Stimulated activated memory B cell treated with anti-CD40 and anti-IgM and Interleukin-4, amounts not matched to agents 10 μg/mL and 1 μg/mL and 100 μg/mL, for 72 hours (primary cell): ENCODE measurements at places on chromosomes 4 and X.

DNA sequence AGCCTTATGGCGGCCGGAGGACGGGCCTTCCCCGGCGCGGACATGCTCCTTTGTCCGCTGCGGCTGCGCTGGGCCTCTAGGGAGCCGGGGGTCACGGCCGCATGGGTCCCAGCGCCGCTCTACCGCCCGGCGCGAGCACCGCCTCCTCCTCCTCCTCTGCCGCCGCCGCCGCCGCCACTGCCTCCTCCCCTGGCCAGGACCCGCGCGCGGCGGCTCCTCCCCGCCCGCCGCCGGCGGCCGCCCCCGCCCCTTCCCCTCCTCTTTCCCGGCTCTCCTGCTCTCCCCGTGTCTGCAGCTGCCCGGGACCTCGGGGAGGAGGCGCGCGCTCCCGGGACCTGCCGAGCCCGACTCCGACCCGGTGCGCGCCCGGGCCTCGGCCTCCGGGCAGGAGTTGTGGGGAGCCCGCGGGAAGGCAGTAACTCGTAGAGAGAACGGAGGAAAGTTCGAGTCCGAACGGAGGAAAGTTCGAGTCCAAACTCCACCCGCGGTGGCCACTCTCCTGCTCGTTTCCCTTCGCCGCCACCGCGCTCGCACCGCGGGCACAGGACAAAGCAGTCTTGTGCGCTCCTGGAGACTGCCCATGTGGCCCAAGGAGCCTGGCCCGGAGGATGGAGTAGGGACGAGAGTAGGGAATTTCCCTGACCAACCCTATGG lies at the start of gene ADGRA3:
Gene ADGRA3 (minus strand): TSS at position 179 of the 654 bp plus-strand sequence. CDS start 282 bp downstream, outside the sequence.
- peak; percentile 53 for ATAC-seq

DNA sequence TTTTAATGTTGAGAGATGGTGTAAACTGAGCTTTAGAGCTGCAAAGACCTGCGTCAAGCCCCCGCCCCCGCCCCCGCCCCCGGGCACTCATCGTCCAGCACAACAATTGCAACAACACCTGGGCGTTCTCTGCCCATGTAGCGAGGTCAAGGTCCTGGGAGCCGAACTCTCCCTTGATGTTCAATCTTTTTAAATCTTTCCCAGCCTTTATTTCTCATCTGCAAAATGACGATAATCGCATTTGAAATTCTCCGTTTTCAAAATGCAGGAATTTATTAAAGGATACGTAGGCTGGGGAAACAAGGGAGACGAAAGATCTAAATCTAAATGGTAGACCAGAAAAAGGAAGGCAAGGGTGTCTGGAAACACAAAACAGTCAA lies 648 bp upstream of the MSMO1 start:
- no peak for ATAC-seq

DNA sequence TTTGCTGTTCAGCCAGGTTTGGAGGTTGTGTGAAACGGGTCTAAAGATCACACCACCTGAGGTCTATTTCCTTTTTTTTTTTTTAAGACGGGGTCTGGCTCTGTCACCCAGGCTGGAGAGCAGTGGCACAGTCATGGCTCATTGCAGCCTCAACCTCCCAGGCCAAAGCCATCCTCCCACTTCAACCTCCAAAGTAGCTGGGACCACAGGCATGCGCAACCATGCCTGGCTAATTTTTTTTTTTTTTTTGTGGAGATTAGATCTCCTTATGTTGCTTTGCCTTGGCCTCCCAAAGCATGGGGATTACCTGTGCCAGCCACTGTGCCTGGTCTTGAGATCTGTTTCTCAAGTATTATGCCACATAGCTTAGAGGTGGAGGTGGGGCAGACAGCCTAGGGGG lies 49.2 kb upstream of the ELOVL6 start:
- ATAC-seq = no peak

DNA sequence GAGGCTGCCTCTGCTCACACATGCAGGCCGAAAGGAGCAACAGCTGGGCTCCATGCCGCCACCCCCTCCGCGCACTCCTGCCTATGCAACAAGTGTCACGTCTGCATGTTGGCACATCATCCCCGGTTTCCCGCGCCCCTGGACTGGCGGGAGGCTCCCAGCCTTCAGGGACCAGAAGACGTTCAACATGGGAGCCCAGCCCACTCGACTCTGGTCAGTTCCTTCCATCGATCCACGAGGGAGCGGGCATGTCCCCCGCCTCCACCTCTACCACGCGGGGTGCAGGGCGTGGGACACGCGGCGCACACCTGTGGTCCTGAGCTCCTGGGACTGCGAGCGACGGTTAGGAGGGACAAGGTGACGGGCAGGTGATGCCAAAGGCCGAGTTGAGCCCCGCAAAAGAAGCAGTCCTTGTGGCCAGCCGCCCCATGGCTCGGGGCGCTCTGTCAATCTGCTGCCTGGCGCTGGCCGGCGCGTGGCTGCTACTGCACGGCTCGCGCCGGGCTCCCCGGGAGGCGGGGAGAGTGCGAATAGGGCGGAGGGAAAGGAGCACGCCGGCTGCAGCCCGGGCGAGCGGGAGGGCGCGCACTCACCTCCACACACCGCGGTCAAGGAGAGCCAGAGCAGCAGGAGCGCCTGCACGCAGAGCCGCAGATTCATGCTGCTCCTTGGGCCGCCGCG lies 645 bp downstream of the APLN start:
- peak; percentile 69 for ATAC-seq

GRCh38 chrX:30957753-30958152 lies 68.7 kb upstream of the TAB3 start:
- no peak for ATAC-seq

- no peak for ATAC-seq
Measured at GRCh38 chrX:39779952-39780783, 317.6 kb downstream of the BCOR start.

DNA sequence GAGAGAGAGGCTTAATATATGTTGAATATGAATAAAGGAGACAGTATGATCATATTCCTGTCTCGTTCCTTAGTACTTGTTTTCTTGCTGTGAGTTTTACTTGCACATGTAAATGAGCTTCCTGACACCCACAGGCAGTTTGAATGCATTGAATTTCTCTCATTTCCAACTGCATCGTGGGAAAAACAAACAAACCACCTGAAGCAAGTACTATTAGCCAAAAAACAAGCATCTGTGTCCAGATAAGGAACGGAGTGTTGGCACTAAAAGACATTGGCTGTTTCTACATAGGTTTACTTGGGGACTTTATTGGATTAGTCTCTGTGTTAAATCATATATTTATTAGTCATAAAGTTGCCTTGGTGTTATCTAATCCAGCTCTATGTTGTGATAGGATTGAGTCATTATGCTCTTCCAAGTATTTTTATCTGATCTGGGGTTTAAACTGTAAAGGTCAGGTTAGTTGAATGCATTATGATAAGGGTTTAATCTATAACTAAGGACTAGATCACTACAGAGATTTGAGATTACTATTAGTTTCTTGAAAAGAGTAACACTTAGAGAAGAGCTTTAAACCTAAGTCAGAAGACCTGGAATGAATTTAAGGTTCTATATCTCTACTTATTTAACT lies 339.0 kb upstream of the SPANXN4 start:
- ATAC-seq = no peak

GRCh38 chr4:110289601-110290100 lies 91.2 kb upstream of the ELOVL6 start:
- ATAC-seq = no peak

GRCh38 chr4:112252234-112252633 lies 20.6 kb downstream of the AP1AR start:
- ATAC-seq = no peak

DNA sequence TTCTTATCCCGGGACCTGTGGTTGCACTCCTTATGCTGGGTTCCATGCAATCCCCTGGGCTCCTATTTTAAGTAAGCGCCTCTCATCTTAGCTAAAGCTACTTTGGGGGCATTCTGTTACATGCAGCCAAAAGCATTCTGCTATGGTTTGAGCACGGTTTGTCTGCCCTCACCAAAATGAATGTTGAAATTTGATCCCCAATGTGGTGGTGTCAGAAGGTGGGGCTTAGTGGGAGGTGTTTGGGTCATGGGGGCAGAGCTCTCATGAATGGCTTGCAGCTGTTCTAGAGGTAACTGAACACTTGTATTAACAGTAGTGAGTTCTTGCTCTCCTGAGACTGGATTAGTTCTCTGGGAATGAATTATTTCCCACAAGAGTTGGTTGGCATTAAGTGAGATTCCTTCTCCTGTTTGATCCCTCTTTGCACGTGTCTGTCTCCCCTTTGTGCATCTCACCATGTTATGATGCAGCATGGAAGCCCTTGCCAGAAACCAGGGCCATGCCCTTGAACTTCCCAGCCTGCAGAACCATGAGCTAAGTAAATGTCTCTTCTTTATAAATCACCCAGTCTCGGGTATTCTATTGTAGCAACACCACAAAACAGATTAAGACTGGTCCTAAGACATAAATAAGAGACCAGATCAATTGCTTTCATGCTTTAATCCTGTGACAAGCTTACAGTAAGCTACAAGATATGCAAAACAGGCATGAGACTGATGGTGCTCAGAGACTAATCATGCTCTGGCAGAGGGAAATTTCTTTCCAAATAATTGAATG lies 141.8 kb downstream of the TSPAN5 start:
- ATAC-seq = no peak

GRCh38 chrX:109327251-109327650 lies 154.6 kb downstream of the GUCY2F start:
- no peak for ATAC-seq

DNA sequence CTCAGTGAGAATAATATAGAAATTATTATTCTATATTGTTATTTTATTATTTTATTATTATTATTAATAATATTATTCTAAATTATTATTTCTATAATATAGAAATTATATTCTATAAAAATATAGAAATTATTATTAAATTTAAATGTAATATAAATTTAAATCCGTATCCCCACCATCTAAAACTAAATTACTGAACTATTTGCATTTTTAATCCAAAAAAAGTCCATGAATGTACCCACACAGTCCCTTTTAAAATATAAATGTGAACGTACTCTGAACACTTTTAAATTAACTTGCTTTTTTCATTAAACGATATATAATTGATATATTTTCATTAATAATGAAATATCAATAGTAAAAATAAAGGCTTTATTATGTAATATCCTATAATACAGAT lies 248.3 kb upstream of the PCDH7 start:
- no peak for ATAC-seq

DNA sequence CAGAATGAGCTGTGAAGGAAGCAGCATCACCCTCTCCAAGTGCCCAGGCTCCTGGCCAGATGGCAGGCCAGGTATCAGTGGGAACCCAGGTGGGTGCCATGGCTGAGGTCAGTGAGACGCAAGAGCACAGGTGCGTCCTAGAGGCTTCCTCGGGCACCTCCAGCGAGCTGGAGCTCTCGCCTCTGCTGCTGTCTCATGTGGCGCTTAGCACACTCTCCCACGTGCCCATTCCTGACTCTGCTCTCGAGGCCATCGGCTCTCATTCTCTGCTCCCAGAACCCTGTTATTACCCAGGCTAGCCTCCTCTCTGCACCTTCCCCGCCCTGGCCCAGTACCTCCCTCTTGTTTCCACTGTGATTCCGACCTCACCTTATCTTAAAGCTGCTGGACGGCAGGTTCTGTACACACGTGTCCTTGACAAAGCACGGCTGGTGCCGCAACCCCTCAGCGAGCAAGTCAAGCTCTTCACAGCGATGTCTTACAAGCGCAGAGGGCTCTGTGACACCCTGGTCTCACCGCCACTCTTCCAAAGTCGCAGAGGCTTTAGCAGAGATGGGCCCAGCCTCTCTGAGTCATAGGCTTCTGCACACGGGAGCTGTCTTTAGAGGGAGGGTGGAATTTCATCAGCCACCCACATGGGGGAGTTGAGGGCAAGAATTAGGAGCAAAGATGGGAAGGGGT lies 15.4 kb upstream of the MSANTD1 start:
- ATAC-seq = no peak

DNA sequence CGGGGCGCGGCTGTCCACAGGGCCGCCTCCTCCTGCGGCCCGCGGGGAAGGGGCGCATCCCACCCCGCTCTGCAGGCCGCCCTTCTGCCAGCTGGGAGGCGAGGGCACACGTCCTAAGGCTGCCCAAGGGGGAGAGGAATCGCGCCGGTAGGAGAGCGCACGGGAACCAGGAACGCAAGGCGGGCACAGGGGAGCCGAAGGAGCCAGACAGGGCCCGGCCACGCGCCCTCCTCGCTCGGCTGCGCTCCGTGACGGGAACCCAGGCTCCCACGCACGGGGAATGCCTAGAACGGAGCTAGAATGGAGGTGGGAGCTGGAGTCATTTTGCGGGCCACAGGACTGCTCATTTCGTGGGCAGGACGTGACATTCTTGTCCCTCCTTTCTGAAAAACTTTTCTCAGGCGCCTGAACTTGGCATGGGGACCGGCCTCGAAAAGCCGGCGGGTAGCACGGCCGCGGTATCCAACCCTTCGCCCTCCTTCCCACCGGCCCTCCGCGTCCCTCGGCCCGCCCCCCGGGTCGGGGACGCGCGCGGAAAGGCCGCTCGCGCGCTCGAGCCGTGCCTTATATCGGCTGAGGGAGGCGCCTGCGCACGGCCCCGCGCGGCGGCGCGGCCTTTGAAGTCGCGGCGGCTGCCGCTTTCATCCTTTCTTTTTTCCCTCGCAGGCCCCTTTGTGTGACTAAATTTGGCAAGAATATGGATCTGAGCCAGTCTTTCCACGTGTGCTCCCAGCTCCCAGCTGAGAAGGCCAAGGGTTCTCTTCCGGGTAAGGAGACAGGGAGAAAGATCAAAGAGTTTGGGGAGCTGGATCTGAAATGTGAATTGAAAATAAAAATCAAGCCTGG lies 4.2 kb upstream of the LEF1 start:
- ATAC-seq = peak; percentile 49

- ATAC-seq = no peak
Measured at GRCh38 chrX:17750436-17750835, 13.1 kb downstream of the SCML1 start.

DNA sequence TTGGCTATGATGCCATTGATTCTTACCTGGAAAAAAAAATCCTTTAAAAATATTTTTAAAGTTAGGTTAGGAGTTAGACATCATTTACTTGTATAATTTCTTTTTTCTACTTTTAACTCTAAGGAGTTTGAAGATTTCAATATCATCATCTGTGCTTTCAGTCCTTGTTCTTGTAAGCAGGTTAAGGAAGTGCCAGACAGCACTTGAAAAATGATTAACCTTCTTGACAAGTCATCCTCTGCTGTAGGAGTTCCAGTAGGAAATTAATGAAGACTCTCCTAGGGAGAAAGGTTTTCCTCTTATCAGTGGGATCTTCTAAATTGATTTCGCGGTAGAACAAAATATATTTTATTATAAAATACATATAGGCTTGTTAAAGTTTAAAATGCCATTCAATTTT lies 29.1 kb upstream of the ANAPC4 start:
- ATAC-seq = no peak

GRCh38 chrX:9853307-9853706 lies 67.1 kb downstream of the SHROOM2 start:
- no peak for ATAC-seq

DNA sequence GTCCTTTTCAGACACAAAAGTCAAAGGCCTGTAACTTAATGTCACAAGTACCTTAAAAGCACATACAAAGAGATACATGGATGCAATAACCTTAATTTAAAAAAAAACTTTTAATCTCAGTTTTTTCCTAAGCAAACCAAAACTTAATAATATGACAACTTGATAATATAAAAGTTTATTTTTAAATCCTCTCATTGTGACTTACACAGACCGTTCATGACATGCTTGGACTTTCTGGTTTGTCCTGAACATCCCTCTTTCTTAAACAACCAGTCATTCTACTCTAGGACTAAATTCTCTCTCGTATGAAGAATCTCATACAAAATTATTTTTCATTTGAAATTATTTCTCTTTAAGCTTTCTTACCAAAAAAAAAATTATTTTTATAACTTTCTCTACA lies 43.1 kb upstream of the CYP2U1 start:
- ATAC-seq = no peak

GRCh38 chr4:37799941-37800554 lies 26.4 kb upstream of the PGM2 start:
- no peak for ATAC-seq

- no peak for ATAC-seq
Measured at GRCh38 chr4:153179100-153179499, 25.1 kb upstream of the TRIM2 start.
